ENCODE measurements at places on chromosomes 2 and 18.

DNA sequence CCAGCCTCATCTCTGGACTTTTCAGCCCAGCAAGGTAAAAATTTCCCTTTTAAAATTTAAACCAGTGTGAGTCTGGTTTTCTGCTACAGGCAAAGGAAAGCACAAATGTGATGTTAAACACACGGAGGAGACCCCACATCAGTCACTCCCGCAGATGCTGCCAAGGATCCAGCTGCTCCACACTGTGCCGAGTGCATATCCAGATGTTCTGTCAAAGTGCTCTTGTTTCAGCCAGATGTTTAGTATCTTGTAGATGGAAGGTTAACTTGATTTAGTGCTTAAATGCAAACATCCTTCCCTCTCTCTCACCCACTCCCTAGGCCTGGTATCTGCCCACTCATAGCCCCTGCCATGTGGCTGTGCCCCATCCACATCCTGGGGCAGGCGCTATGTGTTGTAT lies 15.8 kb upstream of the ATOH8 start:
- no peak for DNase-seq

- no peak for DNase-seq
Observed at GRCh38 chr2:58466804-58467203, 225.7 kb upstream of the FANCL start.

DNA sequence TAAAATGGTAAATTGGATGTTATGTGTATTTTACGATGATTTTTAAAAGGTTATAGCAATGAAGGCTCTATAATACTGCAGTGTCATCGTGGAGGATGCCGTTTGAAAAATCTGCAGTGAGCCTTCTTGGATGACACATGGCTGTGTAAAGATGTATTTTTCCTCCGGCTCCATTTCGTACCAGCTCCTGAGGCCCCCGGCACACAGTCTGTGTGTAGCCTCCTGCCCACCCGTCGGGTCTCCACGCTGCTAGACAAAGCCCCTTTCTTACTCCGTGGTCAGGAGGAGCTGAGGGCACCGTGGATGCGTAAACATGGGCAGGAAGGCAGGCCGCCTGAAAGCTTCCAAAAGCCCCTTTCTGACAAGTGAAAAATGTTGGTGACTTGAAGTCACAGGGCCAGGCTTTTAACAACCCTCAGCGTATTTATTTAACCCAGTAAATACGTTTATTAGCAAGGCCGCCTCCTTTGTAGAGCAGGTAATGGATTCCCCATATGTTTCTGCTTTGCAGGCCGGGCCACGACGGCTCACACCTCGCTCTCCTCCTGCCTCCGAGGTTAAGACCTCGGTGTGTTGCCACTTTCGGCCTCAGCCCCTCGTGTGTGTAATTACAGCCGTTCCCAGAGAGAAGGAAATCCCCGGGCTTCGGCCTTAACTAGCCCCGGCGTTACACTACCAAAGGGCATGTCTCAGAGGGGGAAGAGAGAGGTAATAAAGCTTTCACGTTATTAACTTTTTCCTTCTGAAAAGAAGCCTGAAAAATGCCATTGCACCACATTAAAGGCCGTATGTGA lies 72.8 kb downstream of the DDX1 start:
- no peak for DNase-seq

- no peak for DNase-seq
Observed at GRCh38 chr18:6792391-6792790, 62.9 kb downstream of the ARHGAP28 start.

DNA sequence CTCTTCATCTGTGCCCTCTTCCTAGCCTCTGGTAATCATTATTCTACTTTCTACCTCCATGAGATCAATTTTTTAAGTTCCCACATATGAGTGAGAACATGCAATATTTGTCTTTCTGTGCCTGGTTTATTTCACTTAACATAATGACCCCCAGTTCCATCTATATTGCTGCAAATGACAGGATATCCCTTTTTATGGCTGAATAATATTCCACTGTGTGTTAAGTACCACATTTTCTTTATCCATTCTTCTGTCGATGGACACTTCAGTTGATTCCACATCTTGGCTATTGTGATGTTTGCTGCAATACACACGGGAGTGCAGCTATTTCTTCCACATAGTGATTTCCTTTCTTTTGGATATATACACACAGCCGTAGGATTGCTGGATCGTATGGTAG lies 43.9 kb upstream of the CNOT11 start:
- DNase-seq, result no peak

DNA sequence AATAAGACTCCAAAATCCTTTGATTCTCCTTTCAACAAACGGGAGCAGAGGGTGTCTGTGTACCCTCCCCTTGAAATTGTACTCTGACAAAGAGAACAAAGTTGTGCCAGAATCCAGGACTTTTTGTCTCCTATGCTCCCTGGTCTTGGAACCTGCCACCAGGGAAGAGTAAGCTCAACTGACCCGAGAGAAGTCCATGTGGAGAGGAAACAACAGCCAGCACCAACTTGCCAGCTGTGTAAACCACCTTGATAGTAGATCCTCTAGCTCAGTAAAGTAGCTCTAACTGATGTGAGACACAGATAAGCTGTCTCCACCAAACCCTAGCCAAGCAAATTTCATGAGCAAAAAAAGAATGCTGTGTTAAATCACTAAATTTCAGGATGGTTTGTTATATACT lies 46.9 kb downstream of the LNPK start:
- no peak for DNase-seq

DNA sequence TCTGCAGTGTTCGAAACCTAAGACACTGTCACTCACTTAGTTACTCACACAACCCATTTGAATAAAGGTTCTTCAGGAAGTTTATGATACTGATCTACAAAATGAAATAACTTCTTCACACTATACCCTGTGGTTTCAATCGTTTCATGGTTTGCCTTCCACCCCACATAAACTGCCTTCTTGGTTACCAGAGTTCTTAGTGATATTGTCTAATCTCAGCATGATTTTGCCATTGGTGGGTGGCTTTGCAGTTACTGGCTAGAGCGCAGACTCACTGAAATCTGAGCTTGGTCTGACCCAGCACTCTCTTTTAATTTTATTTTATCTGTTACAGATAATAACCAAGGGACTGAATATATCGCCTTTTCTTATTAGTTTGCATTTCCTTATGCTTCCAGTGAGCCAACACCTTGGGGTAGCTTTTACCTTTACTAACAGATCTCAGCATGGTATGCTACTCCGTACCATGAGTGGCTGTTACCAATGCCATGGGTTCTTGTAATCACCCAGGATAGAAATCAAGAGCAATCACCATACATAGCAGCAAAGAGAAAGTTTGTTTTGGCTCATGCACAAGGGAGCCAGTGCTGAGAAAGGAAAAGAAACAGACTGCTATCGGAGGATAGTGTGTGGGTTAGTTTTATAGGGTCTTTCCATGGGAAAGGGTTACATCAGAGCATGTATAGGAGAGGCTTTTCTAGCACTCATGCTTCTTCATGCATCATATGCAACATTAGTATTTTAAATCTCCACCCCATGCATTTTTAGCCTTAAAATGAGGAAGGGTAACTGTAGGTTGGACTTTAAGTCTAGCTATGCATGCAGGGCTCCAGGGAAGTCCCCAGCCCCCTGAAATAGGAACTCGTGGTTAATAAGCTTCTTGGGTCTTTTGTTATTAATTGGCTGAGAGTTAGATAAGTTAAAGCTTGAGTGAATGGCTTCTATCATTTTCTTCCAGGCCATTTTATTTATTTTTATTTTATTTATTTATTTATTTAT lies 33.3 kb downstream of the ANXA4 start:
- DNase-seq, result no peak

DNA sequence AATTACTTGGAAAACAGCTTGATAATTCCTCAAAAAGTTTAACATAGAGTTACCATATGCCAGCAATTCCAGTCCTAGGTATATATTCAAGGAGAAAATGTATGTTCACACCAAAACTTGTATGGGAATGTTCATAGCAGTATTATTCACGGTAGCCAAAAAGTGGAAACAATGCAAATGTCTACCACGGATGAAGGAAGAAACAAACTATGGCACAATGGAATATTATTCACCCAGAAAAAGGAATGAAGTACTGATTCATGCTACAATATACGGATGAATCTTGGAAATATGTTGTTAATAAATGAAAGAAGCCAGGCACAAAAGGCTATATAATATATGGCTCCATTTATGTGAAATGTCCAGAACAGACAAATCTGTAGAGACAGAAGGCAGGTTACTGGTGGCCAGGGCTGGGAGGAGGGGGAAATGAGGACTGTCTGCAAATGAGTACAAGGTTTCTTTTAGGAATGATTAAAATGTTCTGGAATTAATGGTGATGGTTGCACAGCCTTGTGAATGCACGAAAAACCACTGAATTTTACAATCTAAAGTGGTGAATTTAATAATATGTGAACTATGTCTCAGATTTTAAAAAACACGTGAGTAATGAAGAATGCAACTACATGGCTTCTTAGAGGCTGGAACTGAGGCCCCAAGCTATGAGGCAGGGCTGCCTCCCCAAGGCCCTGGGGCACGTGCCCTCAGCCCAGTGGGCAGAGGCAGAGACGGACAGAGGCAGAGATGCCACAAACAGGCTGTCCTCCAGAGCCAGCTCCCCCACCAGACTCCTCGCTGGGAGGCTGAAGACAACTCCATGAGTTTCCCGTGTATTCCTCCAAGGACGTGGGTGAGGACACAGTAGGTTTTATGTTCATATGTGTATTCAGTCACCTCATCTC lies 5.0 kb downstream of the LIMS2 start:
- DNase-seq, result no peak

DNA sequence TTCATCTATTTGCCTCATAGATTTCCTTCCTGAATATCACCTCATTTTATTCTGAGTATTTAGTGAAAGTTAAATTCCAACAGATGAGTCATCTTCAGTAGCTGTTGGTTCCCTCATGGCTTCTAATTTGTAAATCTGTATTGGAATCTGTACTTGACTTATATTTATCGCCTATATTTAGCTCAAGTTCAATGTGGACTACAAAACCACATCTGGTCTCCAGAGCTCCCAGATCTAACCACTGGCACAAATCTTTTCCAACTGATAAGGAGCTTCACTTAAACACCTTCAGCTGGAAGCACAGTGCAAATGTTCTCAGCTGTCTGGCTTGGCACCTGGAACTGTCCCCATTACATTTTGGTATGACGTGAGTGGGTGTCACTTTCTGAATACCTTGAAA lies 82.8 kb upstream of the DSEL start:
- no peak for DNase-seq

DNA sequence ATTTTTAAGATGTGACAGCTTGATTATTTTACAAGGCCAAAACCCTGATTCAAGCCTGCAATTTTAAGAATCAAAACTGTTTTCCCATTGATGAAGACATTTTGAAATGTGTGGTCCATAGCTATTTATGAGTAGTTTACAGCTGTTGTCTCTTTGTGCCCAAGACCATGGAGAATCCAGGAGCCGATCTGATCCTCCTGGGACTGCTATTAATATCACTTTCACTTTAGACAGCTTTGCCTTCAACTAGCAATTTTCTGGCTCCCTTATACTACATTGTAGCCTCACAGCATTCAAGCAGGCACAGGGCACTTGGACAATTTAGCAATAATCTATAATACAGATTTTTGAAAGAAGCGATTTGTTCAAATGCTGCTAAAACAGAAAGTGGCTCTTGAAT lies 172.9 kb downstream of the SLC8A1 start:
- no peak for DNase-seq

GRCh38 chr18:3538456-3538855 lies 88.5 kb downstream of the TGIF1 start:
- no peak for DNase-seq

- DNase-seq, result no peak
Observed at GRCh38 chr2:172905937-172906811, 169.5 kb upstream of the MAP3K20 start.

- no peak for DNase-seq
Observed at GRCh38 chr18:26477828-26478466, 70.4 kb downstream of the KCTD1 start.

GRCh38 chr2:153990771-153991170 lies 119.0 kb downstream of the GALNT13 start:
- no peak for DNase-seq

DNA sequence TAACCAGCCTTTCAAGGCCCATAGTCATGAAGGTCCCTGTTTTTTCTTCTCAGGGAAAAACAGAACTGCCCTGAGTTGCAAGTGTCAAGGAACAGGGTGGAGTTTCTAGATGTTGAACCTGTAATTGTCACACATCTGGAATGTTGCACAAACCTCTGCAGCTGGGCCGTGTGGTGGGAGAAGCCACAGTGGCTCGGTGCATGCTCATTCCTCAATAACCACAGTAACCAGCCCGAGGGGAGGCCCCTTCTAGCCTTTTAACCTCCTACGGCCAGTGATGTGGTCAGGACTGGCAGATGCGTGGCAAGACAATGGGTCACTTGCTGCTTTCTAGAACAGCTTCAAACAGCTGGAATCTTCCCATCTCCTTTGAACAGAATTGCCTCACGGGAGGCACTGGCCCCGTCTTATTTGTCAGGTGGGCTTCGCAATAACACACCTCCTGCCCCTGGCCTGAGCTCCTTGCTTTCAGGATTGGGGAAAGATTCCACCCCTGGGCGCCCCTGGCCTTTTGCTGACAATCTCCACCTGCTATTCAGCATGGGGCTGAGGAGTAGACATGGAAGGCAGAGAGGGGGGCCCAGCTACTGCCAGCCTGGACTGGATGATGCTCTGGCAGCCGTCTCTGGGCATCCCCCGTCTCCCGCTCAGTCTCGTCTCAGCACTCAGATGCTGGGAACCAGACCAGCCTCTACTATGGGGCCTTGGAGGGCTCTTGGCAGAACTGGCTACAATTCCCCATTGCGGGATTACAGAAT lies 102.9 kb downstream of the KLHL29 start:
- no peak for DNase-seq

- no peak for DNase-seq
Observed at GRCh38 chr2:11744631-11745394, 1.6 kb upstream of the LPIN1 start.

DNA sequence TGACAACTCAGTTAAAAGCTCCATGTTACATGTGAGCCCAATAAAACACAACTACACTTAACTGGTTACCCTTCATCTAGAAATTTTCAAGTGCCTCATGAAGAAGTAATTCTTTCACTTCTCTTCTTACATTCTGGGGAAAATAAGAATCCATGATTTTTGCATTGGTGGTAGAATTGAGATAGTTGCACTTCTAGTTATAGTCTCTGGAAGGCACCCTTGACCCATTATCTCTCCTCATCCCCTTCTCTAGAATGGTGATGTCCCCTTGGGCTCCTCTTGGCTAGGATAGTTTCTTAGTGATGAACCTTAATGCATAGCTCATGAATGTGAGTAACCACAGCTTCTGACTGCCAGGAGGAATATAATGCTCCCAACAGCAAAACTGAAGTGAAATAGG lies 3.6 kb downstream of the LGALSL start:
- DNase-seq, result no peak

DNA sequence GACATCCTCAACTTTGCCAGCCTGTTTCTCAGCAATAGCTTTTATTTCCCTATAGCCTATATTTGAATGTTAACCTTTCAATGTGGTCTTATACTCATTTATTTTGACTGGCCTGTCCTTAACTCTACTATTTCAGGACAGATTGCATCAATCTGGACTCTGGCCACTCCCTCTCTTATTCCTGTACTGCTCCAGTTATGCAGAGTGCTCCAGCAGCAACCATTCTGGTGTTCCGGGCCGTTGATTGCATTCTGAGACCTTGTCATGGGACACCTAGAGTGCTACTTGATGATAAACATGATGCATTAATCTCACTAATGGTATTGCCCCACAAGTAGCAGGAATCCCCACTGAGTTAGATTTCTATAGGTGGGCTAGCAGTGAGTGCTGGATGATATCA lies 363.4 kb downstream of the LRRTM1 start:
- no peak for DNase-seq
